SK-N-MC (cell line): ENCODE measurements at places on chromosomes 1 and 21.

- DNase-seq: no peak
These were observed 1.8 kb downstream of the BARHL2 start for GRCh38 chr1:90715309-90715708.

- DNase-seq: no peak
These were observed 76.4 kb downstream of the LTN1 start for GRCh38 chr21:28916150-28916893.

DNA sequence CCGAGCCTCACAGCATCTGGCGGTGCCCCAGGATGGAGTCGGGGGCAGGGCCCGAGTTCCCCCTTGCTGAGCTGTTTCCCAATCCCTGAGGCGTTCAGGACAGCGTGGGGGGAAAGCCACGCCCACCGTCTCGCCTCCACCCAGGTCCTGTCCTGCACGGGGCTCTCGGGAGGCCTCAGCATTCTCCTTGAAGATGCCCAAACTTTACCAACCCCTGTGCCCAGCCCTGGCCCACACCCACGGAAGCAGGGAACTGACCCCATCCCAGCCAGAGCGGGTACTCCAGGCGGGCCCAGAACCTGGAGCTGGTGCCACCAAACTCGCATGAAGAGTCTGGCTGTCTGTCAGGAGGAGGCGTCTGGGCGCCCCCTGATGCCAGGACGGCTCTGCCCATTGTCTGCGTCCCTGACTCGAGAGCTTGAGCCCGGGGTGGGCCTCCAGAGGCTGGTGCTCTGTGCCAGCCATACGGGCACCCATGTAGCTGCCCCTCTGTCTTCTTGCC lies 35.3 kb upstream of the POFUT2 start:
- DNase-seq: no peak

GRCh38 chr1:103326595-103326994 lies 198.9 kb upstream of the RNPC3 start:
- no peak for DNase-seq

GRCh38 chr1:27726173-27727044 lies 648 bp downstream of the FAM76A start:
- DNase-seq: no peak

GRCh38 chr1:39272027-39272797 lies 67.7 kb downstream of the MACF1 start:
- no peak for DNase-seq

- no peak for DNase-seq
These were observed 3.5 kb downstream of the PPM1J start for GRCh38 chr1:112711670-112712069.

DNA sequence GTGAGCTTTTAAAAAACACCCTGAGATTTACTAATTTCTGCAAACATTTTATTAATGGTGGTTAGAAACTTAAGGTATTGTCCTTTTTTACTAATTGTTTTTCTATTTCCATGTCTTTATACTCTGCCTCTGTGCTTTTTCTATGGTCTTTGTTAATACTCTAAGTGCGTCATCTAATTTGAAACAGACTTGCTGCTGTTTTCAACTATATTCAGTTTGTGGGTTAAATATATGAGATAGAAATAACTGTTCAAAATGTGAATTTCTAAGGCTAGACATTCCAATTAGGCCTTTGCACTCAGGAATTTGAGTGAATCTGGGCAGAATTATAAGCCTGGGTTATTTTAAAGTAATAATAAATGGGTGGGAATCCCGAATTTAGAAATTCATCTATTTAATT lies 82.4 kb upstream of the COL11A1 start:
- DNase-seq: no peak

GRCh38 chr1:40425198-40425597 lies 25.1 kb upstream of the ZFP69B start:
- DNase-seq: no peak

- no peak for DNase-seq
These were observed 727.6 kb downstream of the PTPRU start for GRCh38 chr1:29963946-29964345.

GRCh38 chr1:31731049-31731565 lies 27.3 kb upstream of the COL16A1 start:
- DNase-seq: no peak

GRCh38 chr1:54803761-54804470 lies 2.8 kb upstream of the TTC22 start:
- no peak for DNase-seq

DNA sequence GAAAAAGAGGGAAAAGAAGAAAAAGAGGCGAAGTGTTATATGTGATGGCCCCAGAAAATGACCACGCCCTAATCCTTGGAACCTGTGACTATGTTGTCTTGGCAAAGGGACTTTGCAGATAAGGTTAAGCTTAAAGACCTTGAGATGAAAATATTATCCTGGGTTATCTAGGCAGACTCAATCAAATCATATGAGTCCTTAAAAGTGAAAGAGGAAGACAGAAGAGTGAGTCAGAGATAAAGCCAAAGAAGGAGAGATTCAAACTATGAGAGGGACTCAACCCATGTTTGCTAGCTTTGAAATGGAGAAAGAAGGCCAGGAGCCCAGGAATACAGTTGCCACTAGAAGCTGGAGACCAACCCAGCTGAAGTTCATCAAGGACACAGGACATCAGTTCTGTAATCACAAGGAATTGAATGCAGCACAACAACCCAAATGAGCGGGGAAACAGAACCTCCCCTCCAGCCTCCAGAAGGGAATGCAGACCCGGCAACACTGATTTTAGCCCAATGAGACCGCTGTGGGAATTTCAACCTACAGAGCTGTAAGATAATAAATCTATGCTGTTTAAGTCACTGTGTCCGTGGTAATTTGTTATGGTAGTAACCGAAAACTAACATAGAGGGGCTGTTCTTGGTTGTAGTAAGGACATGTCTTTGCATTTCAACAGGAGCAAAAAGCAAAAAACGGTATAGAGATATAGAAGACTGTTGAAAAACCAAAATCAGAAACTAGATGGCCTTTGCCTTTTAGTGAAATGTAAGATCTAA lies 4.2 kb upstream of the RGS8 start:
- DNase-seq: no peak

- no peak for DNase-seq
These were observed 31.3 kb downstream of the CA6 start for GRCh38 chr1:8976896-8977450.

- DNase-seq: no peak
These were observed 16.6 kb upstream of the IPP start for GRCh38 chr1:45767035-45767434.

- no peak for DNase-seq
These were observed 99.8 kb upstream of the C1orf21 start for GRCh38 chr1:184287001-184287400.

- no peak for DNase-seq
These were observed 39.4 kb upstream of the EPS15 start for GRCh38 chr1:51558375-51558924.

GRCh38 chr1:182368903-182369302 lies 22.7 kb downstream of the GLUL start:
- no peak for DNase-seq

GRCh38 chr1:82141390-82141789 lies 340.7 kb downstream of the ADGRL2 start:
- no peak for DNase-seq

DNA sequence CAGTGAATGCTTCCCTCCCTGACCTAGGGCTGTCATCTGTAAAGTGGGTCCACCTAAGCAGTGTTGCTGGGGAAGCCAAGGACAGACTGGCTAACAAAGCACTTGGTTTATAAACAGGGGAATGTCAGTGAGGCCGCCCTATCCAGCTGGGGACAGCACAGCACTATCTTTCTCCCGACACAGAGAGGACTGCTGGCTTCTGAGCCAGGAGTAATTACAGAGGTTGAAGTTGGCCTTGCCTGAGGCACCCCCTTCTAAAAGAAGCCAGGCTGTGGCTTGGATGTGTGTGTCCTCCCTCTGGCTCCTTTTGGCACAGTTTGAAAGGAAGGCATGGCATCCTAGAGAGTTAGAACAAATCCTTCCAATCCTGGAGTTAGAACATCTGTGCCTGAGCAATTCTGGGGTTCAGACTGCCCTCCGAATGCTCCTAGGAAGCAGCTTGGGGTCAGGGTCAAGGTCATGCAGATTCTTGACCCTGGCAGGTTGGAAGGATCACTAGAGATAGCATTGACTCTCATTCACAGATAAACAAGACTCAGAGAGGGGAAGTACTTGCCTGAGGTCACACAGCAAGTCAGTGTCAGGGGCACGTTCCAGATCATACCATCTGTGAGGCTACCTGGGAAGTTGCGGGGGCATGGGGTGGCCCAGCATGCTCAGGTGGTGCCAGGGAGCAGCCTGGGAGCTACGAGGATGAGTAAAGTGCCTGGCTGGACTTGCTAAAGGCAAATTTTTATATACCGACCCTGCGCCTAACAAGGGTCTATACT lies 1.3 kb upstream of the LDLRAP1 start:
- DNase-seq: no peak

DNA sequence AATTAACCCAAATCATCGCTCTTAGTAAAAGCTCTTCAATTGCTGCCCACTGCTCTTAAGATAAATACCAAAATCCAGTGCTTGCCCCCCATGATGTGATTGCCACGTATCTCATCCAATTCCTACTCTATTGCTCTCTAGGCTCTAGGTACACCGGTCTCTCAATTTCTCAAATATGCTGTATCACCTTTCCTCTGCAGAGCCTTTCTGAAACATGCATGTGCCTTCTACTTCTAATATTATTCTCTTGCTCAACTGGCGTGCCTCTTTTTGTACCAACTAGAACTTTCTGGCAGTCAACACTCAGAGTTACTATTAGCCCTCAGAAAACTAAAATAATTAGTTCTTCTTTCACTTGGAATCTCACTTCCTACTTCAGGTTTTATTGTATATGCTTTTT lies 111.7 kb upstream of the LBR start:
- no peak for DNase-seq

DNA sequence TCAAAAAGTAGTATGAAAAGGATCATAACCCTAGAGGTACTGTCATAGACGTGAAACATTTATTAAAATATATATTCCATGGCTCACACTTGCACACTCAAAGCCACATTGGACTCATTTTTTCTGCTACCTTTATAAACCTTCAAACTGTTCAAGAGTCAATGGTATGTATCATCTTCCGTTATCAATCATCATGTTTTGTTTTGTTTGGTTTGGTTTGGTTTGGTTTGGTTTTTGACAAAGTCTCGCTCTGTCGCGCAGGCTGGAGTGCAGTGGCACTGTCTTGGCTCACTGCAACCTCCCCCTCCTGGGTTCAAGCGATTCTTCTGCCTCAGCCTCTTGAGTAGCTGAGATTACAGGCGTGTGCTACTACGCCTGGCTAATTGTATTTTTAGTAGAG lies 1.8 kb downstream of the IFNAR2 start:
- no peak for DNase-seq

DNA sequence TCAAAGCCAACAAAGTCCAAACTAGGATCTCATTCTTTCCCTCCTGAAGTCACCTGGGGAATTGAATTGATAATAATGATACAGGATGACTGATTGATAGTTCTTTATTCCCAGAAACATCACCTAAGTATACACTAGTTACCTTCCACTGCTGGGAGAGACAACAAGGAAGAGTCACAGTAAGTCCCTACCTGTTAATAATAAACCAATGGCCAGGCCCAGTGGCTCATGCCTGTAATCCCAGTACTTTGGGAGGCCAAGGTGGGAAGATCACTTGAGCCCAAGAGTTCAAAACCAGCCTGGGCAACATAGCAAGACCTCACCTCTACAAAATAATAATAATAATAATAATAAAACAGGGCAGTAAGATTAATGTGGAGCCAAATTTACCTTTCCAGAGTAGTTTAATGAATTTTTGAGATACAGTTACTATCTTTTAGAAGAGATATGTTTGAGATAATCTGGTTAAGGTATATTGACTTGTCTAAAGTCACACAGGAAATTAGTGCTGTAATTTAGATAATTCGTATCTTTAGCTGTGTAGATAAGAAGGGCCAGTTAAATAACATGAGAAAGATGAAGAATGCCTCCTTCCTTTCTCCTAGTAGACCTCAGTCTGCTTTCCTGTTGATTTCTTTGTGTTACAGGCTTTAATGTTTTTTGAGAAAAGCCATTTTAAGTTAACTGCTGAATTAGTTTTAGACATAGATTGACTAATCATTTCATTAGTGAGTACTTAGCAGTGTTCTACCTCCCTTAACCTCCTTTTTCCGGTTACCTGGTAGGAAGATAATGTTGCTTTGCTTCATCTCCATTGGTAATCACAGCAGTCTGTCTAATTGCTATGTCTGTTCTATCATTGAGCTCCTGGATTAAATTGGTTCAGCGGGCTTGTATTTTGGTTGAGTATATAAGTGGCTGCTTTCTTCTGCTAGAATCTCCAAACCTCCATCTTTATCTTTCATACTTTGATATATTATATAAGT lies 22.0 kb downstream of the SMAP2 start:
- DNase-seq: no peak

- DNase-seq: no peak
These were observed 245.3 kb upstream of the ZP4 start for GRCh38 chr1:238135708-238136664.

GRCh38 chr1:93969887-93970286 lies 60.7 kb upstream of the GCLM start:
- no peak for DNase-seq

DNA sequence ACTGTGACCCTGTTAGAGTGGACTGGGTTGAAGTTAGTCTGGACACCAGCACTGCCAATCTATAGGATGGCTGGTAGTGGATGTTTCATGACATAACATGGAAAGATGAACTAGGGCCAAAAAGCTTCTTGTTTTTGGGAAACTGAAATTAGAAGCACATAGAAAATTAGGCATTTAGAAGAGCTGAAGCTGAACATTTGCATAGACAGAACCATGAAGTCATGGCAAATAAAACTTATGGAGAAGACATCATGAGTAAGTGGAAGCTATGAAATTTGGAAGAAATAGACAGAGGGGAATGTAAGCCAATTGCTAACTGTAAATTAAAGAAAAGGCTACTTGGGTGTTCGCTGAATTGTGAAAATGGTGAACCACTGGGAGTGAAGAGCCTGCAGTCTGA lies 2.7 kb upstream of the S100A11 start:
- no peak for DNase-seq

DNA sequence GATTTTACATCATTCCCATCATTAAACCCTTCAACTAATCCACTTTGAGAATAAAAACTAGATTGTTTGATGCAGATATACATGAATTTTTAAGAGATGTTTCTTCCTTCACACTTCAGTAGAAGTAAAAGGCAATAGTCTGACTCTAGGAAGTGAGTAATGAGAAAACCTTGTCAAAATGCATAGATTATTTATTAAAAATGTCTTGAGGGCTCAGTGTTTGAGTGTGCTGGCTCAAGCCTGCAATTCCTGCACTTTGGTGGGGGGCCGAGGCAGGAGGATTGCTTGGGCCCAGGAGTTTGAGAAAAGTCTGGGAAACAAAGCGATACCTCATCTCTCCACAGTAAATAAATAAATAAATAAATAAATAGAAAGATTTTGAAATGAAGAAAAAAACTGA lies 177.1 kb downstream of the NEGR1 start:
- no peak for DNase-seq
